ENCODE measurements at places on chromosomes 1 and 21.

GRCh38 chr1:38608202-38608864 is 251.2 kb downstream of the RRAGC start:
- DNase-seq = no peak

GRCh38 chr1:11845641-11846335 is 1.8 kb downstream of the NPPA start:
- no peak for DNase-seq

GRCh38 chr1:36034692-36035091 is 49.2 kb upstream of the TEKT2 start:
- no peak for DNase-seq

- no peak for DNase-seq
Observed at GRCh38 chr1:14403961-14404645, 194.4 kb upstream of the KAZN start.

GRCh38 chr1:41645062-41645461 is 160.6 kb upstream of the EDN2 start:
- no peak for DNase-seq

GRCh38 chr1:86648255-86648654 is 56.1 kb upstream of the SH3GLB1 start:
- DNase-seq = no peak

DNA sequence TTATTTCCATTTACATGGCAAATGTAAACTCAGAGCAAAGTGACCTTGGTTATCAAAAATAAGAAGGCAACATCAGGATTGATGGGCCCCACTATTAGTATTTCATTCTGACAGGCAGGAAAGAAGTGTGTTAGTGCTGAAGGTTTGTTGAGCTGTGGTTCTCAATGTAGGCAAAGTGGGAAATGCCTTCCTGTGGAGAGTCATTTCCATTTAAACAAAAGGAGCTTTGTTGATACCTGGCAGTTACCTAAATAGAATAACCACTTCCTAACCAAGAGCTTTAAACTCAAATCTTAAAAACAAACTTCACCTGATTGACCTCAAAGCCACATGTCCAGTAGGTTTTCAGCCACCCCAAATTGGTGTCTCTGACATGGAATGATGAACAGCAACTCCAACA is 579.9 kb upstream of the BEND5 start:
- no peak for DNase-seq

DNA sequence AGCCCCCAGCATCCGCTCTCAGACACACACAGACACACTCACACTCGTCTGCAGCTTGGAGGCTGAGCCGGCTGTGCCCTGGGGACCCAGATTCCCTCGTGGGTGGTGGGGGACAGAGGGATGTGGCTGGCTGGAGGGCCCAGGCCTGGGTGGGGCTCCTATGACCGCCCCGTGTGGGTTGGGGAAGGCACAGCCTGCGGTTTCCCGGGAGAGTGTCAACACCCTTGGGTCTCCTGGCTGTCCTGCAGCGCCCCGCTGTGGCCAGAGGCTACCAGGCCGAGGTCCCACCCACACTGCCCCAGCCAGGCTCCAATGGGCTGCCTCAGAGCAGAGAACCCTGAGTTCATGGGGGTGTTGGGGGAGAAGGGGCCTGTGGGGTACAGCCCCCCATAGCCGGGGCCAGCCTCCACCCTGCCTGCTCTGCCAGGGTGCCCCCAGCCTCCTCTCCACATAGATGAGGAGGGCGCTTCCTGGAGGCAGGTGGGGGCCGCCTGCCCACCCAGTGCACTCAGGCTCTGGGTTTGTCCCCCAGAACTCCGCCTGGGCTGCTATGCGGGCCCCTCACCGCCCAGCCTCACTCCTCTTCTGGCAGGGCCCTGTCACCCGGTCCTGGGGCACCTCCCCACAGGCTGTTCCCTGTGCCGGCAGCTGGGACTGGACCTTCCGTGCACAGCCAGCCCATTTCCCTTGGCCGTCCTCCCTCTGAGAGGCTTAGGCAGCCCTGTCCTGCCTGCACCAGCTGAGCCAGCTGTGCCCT is at the start of gene TTC34:
TSS of gene TTC34 (minus strand) at position 159 of the 757 bp plus-strand sequence. CDS start 866 bp downstream, outside the sequence.
- no peak for DNase-seq

DNA sequence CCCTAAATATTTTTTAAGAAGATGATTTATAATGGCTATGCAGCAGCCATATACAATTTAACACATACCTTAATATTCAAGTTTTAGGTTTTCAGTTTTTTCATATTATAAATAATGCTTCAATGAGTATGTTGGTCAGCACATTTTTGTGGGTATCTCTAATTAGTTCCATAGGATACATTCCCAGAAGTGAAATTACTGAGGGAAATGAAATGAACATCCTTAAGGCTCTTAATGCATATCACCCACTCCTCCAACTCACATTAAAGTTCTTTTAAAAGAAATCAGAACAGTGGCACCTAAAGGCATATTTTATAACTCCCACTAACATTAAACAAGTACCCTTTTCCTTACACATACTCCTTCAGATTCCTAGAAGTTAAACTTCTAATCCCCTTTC is 56.1 kb downstream of the EYA3 start:
- no peak for DNase-seq
